Vagina (tissue), 2 donors: ENCODE measurements at places on chromosomes 6 and 20.

- DNase-seq = no peak
These were observed 109.0 kb downstream of the PRKN start for GRCh38 chr6:162618448-162619002.

GRCh38 chr20:47665221-47665991 is 119.9 kb downstream of the SULF2 start:
- no peak for DNase-seq

GRCh38 chr6:166588691-166589336 is 2.3 kb upstream of the RAMACL start:
- no peak for DNase-seq

GRCh38 chr6:32415521-32416019 is 8.6 kb upstream of the BTNL2 start:
- DNase-seq = no peak

DNA sequence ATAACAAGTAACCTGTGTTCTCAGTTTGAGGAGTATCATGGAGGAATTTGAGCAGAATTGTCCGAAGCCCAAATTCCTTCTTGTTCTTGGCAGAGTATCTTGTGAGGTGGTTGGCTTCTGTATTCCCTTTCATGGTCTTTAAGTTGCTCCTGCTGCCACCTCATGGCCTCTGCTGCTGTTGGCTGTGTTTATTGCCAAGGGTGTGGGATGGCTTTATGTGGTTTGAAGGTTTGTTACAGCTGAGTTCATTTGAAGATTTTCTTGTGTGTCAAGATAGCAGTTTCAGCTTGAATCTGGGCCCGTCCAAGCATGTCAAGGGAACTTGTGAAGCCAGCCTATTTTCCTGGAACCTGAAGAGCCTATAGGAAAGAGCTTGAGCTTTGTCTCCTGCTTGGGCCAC is 20.2 kb upstream of the TTK start:
- DNase-seq = no peak

DNA sequence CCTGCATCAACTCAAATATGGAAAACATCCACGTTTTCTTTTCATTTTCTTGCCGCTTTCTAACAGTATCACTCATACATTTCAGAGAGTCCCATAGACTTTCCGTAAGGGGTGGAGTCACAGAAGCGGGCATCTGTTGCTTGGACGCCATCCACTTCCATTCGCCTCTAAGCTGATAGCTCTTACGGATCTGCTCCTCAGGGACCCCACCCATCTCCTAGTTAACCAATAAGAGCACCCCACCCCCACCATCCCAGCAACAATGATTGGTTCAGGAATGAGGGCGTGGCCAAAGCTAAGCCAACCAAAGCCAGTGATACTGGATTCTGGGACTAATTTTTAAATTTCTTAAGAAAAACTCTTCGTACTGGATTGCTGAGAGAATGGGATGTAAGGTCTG is 42.4 kb downstream of the SLC2A10 start:
- no peak for DNase-seq

DNA sequence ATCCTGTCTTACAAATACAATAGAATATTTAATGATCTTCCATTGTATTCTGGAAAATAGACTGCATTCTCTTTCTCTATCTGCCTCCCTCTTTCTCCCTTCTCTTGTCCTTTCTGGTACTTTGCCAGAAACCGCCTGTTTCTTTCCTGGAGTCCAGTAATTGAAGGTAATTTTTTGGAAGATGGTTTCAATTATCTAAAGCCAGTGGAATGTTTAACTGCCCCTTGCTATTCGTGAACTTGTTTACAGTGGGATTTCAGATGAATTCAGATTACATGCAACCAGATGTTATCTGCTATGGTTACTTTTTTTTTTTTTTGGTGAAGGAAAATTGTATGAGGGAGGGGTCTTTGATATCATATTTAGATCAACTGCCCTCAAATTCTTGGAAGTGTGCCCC is 655.5 kb upstream of the FLRT3 start:
- DNase-seq = no peak
